ENCODE measurements at places on chromosomes 13 and 19. TPM values are rescaled to one million over a fixed set of nuclear protein-coding genes. Genes with fewer than 3 reads are reported as not detected.

Gene PNMA8A
- 25.9 TPM for total RNA-seq

Gene SLC5A5
- not detected for total RNA-seq

Gene ATP1A3
- 0.45 TPM for total RNA-seq

DNA sequence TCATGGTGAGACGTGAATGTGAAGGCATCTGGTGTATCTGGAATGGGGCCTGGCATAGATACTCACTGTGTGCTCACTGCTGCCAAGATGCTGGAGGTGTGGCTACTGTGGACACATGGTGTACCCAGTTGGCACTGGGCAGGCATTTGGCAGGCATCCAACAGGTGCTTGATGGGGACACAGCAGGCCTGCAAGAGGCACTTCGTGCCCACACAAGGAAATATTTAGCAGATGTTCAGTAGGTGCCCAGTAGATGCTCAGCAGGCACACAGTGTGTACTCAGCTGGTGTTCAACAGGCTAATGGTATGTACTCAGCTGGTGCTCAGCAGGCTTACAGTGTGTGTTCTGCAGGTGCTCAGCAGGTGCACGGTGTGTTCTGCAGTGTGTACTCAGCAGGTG is 14.2 kb downstream of the CRTC1 start:
- H3K27ac ChIP-seq = no peak overlapping the region
- DNase-seq = no peak
- H3K4me3 ChIP-seq = no peak overlapping the region
- no peaks in the 10 kb centered on the region for H3K36me3 ChIP-seq
- no peaks in the 10 kb centered on the region for H3K27me3 ChIP-seq
- H3K4me1 ChIP-seq = peaks cover 8% of the 10 kb centered on the region

GRCh38 chr13:105509981-105510762 is 1025.3 kb downstream of the EFNB2 start:
- no peaks in the 10 kb centered on the region for H3K36me3 ChIP-seq
- H3K4me1 ChIP-seq = peaks cover 14% of the 10 kb centered on the region
- no peak overlapping the region for H3K4me3 ChIP-seq
- DNase-seq = no peak
- H3K27ac ChIP-seq = no peak overlapping the region
- no peaks in the 10 kb centered on the region for H3K27me3 ChIP-seq

DNA sequence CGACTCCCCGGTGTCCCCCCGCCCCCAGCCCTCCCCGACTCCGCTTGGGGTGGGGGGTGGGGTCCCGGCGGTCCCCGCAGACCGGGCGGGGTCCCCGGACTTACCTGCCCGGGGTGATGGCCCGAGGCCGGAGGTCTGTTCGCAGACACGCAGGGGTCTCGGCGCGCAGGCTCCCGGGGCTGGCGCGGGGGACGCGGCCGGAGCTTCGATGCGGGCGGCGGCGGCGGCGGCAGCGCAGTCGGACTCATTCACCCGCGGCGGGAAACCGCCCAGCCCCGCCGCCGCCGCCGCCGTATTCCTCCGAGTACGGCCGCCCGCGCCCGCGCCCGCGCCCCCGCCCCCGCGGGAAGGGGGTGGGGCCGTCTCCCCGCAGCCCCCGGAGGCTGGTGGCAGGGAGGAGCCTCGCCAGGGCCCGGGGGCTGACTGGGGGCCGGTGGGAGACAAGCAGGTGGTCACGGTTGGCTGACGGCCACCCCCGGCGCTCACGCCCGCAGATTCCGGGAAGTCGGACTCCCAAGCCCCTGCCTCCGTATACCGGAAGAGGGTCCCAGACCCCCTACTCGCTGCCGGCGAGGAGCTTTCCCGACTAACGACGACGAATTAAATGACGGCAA is at the start of gene C2CD4C:
C2CD4C (minus strand) TSS at position 246 of the 614 bp plus-strand sequence. CDS start 786 bp downstream, outside the sequence.
- peaks cover 10% of the 10 kb centered on the region for H3K4me1 ChIP-seq
- H3K36me3 ChIP-seq = no peaks in the 10 kb centered on the region
- peak within 1 kb of the TSS; percentile 82 for H3K4me3 ChIP-seq
- peak within 1 kb of the TSS; percentile 30 for H3K27ac ChIP-seq
- peaks cover 13% of the 10 kb centered on the region for H3K27me3 ChIP-seq

Gene KCNJ14
- total RNA-seq = 2.8 TPM

All from mesothelial cell of epicardium (in vitro differentiated cells).